ENCODE measurements at places on chromosomes 1 and 21. TPM values are rescaled to one million over a fixed set of nuclear protein-coding genes. Genes with fewer than 3 reads are reported as not detected.

DNA sequence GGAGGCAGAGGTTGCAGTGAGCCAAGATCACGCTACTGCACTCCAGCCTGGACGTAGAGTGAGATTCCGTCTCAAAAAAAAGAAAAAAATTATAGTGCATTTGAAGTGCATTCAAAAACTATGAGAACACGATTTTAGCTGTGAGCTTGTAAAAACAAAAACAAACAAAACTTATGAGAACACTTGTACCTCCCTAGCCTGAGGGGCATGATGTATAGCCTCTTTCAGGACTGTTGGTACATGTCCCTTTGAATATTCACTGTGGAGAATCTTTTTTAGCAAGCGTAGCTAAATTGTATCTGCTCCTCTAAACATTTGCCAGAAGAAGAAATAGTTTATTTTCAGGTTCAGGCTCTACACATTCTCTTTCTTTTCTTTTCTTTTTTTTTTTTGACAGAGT is 9.5 kb upstream of the DEGS1 start:
- no peak overlapping the region for H3K4me3 ChIP-seq
- H3K4me1 ChIP-seq: no peaks in the 10 kb centered on the region
- H3K36me3 ChIP-seq: no peaks in the 10 kb centered on the region
- no peak overlapping the region for H3K27ac ChIP-seq
- no peaks in the 10 kb centered on the region for H3K27me3 ChIP-seq

DNA sequence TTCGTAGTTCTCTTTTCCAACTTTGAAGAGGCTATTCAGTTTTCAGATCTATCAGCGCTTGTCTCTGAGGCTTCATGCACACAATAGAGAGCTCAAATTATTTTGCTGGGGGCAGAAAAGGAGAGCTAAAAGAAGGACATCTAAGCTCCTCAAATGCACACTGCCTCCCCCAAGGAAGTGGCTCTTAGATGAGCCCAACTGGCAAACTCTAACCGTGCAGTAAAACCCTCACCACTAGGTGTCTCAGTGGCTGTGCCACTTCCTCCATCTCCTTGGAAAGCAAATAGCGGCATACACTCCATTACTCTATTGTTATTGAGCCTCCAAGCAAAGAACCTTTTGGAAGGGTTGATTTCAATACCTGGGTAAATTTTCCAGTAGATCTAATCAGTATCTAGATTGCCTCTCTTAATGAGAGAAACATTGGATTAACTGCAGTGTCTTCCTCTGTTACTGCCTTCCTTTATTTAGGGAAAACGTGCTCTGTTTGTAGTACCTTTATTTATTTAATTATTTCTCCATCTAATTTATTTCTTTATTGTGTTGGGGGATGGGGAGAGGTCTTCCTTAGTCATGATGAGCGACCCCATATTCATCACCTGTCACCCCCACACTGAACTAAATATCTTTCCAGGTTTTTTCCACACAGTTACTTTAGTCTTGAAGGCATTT is 9.2 kb upstream of the SFPQ start:
- H3K27me3 ChIP-seq: no peaks in the 10 kb centered on the region
- H3K4me1 ChIP-seq: peaks cover 3% of the 10 kb centered on the region
- no peak overlapping the region for H3K27ac ChIP-seq
- H3K4me3 ChIP-seq: no peak overlapping the region

GRCh38 chr1:226487921-226488320 is 60.6 kb upstream of the STUM start:
- no peaks in the 10 kb centered on the region for H3K27me3 ChIP-seq
- no peak overlapping the region for H3K4me3 ChIP-seq
- no peak overlapping the region for H3K27ac ChIP-seq
- H3K36me3 ChIP-seq: no peaks in the 10 kb centered on the region

DNA sequence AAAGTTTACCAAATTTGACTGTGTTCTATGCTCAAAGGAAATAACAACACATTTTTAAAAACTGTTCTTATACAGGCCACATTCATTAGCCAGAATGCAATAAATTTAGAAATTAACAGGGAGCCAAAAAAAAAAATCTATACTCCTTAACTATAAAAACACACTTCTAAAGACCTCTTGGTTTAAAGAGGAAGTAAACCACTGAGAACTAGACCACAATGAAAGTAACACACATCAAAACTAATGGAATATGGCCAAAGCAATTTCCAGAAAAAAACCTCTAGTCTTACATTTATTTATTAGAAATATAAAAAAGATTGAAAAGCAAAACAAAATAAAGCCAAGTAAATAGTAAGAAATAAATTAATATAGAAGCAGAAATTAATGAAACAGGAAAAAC is 48.9 kb upstream of the GADD45A start:
- DNase-seq: no peak
- H3K4me1 ChIP-seq: no peaks in the 10 kb centered on the region
- no peak overlapping the region for H3K27ac ChIP-seq
- no peaks in the 10 kb centered on the region for H3K27me3 ChIP-seq
- no peak overlapping the region for H3K4me3 ChIP-seq

GRCh38 chr1:58397187-58397820 is 149.2 kb downstream of the OMA1 start:
- H3K4me1 ChIP-seq: no peaks in the 10 kb centered on the region
- no peak overlapping the region for H3K27ac ChIP-seq
- no peaks in the 10 kb centered on the region for H3K27me3 ChIP-seq
- no peaks in the 10 kb centered on the region for H3K36me3 ChIP-seq

DNA sequence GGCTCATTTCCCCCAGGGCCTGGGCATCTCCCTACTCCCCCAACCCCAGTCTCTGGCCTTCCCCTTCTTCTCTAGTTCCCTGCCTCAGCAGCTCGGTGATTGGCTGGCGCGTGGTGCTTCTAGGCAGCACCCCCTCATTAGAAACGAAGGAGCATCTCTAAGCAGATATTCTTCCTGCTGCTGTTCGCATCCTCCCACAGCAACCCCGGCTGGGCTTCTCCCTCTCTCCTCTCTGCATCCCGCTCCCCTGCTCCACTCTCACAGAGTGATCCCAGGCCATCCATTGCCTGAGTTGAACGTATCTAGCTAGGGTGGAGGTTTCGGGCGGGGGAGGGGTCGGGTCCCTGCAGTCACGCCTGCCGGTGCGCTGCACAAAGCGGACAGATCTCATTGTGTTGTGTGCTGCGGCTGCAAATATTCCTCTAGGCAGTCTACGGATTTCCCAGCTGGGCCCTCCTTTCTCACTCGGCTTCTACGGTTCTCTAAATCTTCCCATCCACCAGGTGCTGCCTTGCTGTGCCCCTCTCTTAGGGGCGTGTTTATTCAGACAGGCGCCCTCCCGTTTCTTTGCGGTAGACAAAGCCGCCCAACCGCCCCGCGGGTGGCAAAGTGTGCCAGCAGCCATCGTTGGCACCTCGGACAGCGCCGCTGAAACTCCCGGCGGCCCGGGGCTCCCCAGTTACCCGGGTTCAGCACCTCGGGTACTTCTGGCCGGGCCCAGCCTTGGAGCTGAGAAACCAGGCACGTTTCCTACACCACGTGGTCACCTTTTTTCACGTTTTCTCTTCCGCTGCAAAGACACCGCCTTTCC is 2.2 kb downstream of the CACNA1E start:
- H3K27me3 ChIP-seq: peaks cover 17% of the 10 kb centered on the region
- H3K4me1 ChIP-seq: peaks cover 14% of the 10 kb centered on the region
- DNase-seq: peak; percentile 52
- H3K27ac ChIP-seq: no peak overlapping the region
- H3K36me3 ChIP-seq: no peaks in the 10 kb centered on the region

GRCh38 chr21:38989379-38989744 is 183.6 kb downstream of the ETS2 start:
- H3K36me3 ChIP-seq: no peaks in the 10 kb centered on the region
- no peak overlapping the region for H3K4me3 ChIP-seq
- H3K4me1 ChIP-seq: peaks cover 84% of the 10 kb centered on the region
- H3K27me3 ChIP-seq: no peaks in the 10 kb centered on the region
- peak overlapping the region; percentile 35 for H3K27ac ChIP-seq
- no peak for DNase-seq

DNA sequence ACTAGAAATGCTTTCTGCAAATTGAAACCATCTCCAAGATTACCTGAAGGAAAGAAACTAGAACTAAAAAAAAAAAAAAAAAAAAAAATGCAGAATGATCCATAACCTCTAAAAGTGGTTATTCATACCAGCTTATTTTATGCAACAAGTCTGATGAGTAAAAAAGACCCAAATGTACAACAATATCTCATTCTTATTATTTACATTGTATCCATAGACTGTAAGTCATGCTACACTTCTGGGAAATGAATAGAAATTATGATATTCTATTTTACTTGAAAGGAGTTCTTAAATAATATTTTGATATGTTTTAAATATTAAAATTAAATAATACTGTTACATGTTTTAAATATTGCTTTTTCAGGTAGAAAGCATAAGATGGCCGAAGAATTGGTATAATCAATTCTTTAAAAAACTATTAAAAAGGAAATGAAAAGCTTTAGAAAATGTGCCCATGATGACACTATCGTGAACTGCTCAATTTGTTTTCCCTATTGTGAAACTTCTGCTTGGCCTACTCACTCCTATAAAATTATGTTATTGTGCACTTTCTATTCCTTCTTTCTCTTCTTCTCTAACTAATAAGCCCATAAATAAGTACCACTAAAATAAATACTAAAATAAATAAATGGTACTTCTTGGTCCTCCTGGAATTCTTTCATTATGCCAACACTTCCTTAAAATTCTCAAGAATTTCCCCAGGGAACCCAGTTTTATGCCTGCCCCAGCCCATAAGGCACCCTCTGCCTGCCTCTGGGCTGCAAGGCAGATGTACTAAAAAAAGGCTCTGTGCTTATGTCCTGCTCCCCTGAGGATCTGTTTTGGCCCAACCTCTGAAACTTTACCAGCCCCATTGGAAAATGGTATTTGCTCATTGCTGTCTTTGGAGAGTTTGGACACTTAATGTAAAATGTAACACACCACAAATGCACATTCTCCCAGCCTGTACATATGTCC is 18.1 kb downstream of the SAMSN1 start:
- H3K36me3 ChIP-seq: no peaks in the 10 kb centered on the region
- no peak for DNase-seq
- no peaks in the 10 kb centered on the region for H3K27me3 ChIP-seq
- H3K27ac ChIP-seq: no peak overlapping the region
- H3K4me1 ChIP-seq: no peaks in the 10 kb centered on the region

DNA sequence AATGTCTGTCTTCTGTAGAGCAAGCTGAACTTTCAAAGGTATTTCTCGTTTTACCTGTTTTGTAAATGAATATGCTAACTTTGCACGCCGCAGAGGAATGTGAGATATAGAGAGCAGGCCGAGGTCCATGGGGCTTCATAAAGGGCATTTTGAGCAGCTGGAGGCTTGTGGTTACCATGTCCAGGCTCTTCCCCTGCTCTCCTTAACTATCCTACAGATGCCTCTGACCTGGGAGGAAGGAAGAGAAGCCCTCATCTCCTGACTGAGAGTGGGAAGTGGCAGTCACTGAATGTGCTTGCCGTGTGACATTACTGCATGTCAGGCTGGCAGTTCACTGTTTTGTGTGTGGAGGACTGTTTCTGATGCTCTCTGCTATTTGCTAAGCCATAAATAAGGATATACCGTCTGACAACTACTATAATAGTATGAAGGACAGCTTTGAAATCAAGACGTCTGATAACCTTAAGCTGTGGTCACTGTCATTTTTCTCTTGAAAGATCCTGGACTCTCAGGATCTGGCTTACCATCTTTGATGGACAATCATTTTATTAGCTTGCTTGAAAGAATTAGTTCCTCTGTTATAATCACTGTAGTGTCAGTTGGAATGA is 92.2 kb downstream of the DYRK1A start:
- no peak for DNase-seq
- H3K4me3 ChIP-seq: no peak overlapping the region
- H3K4me1 ChIP-seq: peaks cover 32% of the 10 kb centered on the region
- H3K36me3 ChIP-seq: no peaks in the 10 kb centered on the region

DNA sequence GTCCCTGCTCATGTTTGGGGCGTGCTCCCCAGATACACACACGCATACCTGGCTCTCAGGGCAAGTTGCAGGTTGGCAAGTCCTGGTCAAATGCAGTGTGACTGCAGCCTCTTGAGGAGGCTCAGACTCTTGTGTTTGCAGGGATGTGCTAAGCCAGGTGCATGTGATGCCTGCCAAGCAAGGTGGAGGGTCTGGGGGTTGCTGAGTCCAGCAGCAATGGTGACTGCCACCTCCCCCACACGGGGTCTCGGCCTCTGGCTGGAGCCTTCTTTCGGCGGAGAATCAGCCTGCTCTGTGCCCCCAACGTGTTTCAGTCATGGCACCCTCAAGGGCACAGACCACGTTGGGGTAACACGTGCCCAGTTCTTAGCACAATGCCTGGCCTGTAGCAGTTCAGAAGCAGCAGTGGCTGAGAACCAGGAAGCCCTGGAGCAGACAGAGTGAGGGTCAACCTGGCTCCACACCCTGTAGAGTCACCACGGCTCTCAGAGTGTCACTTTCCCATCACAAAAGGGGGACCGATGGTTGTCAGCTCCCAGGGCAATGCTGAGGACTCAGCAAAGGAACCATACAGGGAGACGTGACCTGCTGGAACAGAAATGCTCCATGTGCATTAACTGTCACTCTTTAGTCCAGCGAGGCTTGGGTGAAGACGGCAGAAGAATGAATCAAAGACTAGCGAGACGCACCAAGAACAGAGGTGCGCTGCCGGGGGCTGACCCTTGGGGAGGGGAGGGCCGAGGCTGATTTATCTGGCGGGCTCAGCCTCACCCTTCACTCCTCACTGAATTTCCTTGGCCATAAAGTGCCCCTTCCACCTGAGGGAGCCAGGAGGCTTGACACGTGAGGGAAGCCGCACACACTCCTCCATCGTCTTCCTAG is 109.0 kb downstream of the PGBD5 start:
- peaks cover 4% of the 10 kb centered on the region for H3K4me1 ChIP-seq
- H3K36me3 ChIP-seq: no peaks in the 10 kb centered on the region
- H3K27ac ChIP-seq: no peak overlapping the region
- H3K27me3 ChIP-seq: no peaks in the 10 kb centered on the region
- H3K4me3 ChIP-seq: no peak overlapping the region

OR2T3 gene
- total RNA-seq: not detected

TFAP2E gene
- 0.81 TPM for total RNA-seq

Measured in thyroid gland (tissue), 4 donors.